Stimulated activated naive B cell treated with anti-CD40 and anti-IgM and Interleukin-4, amounts not matched to agents 10 μg/mL and 1 μg/mL and 100 μg/mL, for 72 hours (primary cell): ENCODE measurements at places on chromosomes 7 and 10.

GRCh38 chr7:108265007-108265406 lies 134.8 kb upstream of the LAMB4 start:
- H3K27me3 ChIP-seq, result peaks cover 17% of the 10 kb centered on the region
- H3K27ac ChIP-seq, result no peak overlapping the region

- peaks cover under 1% of the 10 kb centered on the region for H3K36me3 ChIP-seq
- no peak overlapping the region for H3K27ac ChIP-seq
- H3K4me3 ChIP-seq, result no peak overlapping the region
- H3K27me3 ChIP-seq, result no peaks in the 10 kb centered on the region
- no peak for DNase-seq
These were observed 95.0 kb downstream of the CDCA7L start for GRCh38 chr7:21850531-21851285.

GRCh38 chr10:31490858-31491504 lies 172.0 kb downstream of the ZEB1 start:
- DNase-seq, result no peak
- no peak overlapping the region for H3K27ac ChIP-seq
- H3K4me3 ChIP-seq, result no peak overlapping the region
- H3K27me3 ChIP-seq, result no peaks in the 10 kb centered on the region
- H3K4me1 ChIP-seq, result peaks cover 3% of the 10 kb centered on the region

- no peak for DNase-seq
- peaks cover 75% of the 10 kb centered on the region for H3K27me3 ChIP-seq
- H3K27ac ChIP-seq, result no peak overlapping the region
These were observed 91.0 kb upstream of the NFE2L3 start for GRCh38 chr7:26060733-26061677.

DNA sequence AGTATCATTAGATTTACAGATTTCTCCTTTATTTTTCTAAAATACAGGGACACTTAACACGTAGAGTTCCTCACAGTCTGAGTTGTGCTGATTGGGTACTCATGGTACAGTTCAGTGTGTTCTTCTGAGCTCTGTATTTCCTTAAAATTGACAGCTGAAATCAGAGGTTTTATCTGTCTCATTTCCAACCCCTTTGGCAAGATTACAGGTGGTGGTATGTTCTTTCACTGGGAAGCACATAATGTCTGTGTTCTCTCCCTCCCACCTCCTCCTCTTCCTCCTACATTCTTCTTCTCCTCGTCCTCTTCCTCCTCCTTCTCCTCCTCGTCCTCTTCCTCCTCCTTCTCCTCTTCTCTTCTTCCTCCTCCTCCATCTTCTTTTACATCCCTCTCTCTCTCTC lies 99.5 kb upstream of the EEPD1 start:
- H3K27me3 ChIP-seq, result peaks cover 5% of the 10 kb centered on the region
- no peak overlapping the region for H3K4me3 ChIP-seq
- H3K36me3 ChIP-seq, result no peaks in the 10 kb centered on the region
- no peak for DNase-seq
- no peak overlapping the region for H3K27ac ChIP-seq

GRCh38 chr7:140263277-140263676 lies 86.5 kb upstream of the KDM7A start:
- peaks cover 17% of the 10 kb centered on the region for H3K27me3 ChIP-seq
- no peak overlapping the region for H3K27ac ChIP-seq
- peaks cover 15% of the 10 kb centered on the region for H3K4me1 ChIP-seq

DNA sequence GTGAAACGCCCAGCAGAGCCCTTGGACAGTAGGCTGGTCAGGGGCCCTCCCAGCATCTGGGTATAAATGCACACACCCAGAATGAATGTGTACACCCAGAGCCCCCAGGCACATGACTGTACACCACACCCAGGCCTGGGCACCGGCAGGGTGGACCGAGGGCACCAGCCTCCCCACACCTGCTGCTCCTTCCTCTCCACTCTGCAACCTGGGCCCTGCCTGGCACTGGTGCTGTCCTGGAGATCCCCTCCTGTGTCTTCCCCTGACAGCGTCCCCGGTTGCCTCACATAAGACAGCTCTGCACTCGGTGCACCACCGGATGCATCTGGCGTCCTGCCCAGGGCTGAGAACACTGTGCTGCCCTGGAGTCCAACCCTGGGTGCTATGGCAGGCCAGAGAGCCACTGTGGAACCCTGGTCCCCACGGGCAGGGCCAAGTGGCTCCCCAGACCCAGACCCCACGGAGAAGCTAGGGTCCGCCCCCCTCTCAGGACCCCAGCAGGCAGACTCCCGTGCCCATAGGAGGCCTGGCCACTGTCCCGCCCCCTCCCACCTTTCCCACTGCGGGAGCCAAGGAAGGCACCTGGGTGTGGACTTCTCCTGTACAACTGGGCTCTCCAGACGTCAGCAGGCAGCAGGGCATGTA lies 6.6 kb downstream of the RASGEF1A start:
- H3K27ac ChIP-seq, result no peak overlapping the region
- peaks cover 16% of the 10 kb centered on the region for H3K4me1 ChIP-seq
- H3K36me3 ChIP-seq, result no peaks in the 10 kb centered on the region
- H3K27me3 ChIP-seq, result peaks cover 59% of the 10 kb centered on the region
- H3K4me3 ChIP-seq, result no peak overlapping the region

- H3K4me1 ChIP-seq, result peaks cover 77% of the 10 kb centered on the region
- H3K27me3 ChIP-seq, result no peaks in the 10 kb centered on the region
- no peak overlapping the region for H3K27ac ChIP-seq
- DNase-seq, result no peak
- no peak overlapping the region for H3K4me3 ChIP-seq
- H3K36me3 ChIP-seq, result no peaks in the 10 kb centered on the region
These were observed 48.2 kb upstream of the SMNDC1 start for GRCh38 chr10:110352930-110353243.

- no peak overlapping the region for H3K27ac ChIP-seq
- H3K27me3 ChIP-seq, result peaks cover 16% of the 10 kb centered on the region
- H3K4me1 ChIP-seq, result peaks cover 42% of the 10 kb centered on the region
- H3K36me3 ChIP-seq, result no peaks in the 10 kb centered on the region
These were observed 32.7 kb upstream of the PRSS1 start for GRCh38 chr7:142716596-142716995.

GRCh38 chr7:38753347-38753746 lies 122.2 kb upstream of the AMPH start:
- H3K27ac ChIP-seq, result no peak overlapping the region
- H3K36me3 ChIP-seq, result peaks cover 32% of the 10 kb centered on the region
- H3K4me1 ChIP-seq, result no peaks in the 10 kb centered on the region
- DNase-seq, result no peak
- no peak overlapping the region for H3K4me3 ChIP-seq

DNA sequence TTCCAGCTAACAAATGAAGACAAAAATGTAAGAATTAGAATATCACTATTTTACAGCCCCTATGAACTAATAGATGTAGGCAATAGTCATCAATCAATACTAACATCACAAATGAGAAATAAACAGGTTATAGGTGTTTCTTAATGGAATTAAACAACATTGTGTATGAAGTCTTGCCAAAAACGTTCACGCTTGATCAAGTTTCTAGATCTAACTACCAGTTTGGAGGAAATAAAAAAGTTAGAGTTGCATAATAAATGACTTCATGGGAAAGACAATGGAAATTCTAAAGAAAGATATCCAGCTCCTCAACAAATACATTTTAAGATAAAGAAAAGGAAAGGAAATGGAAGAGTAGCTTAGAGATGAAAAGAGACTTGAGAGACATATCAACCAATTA lies 19.7 kb downstream of the TAC1 start:
- no peak for DNase-seq
- no peaks in the 10 kb centered on the region for H3K36me3 ChIP-seq
- H3K27ac ChIP-seq, result no peak overlapping the region
- H3K4me3 ChIP-seq, result no peak overlapping the region
- H3K27me3 ChIP-seq, result peaks cover 6% of the 10 kb centered on the region
- H3K4me1 ChIP-seq, result no peaks in the 10 kb centered on the region

- DNase-seq, result no peak
- H3K27ac ChIP-seq, result peak overlapping the region; percentile 73
- H3K27me3 ChIP-seq, result no peaks in the 10 kb centered on the region
- peaks cover 16% of the 10 kb centered on the region for H3K4me1 ChIP-seq
These were observed 57.7 kb downstream of the LRRC18 start for GRCh38 chr10:48881937-48882336.

DNA sequence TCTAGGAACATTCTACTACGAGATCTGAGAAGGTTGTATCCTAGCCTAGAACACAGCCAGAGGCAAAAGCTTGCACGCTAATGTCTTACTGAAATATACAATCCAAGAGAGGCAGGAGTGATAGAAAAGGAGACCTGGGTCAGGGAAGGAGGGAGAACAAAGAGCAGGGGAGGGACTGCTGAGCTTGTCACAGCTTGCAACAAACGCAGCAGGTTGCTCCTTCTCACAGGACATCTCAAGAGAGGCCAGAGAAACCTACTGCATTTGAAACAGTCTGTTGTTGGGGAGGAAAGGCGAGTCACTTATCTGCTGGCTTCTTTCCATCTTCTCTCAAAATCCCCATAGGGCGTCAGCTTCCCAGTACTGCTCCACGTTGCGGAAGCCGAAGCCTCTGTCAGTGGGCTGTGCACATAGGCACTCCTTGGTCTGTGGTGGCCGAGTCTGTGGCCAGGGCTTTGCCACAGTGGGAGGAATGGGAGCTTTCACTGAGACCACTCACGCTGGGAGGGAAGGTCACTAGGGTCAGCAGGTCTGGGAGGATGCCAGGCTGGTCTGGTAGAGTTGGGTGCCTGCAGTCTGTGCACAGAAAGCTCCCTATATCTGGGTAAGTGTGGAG lies 25.8 kb upstream of the GPNMB start:
- H3K36me3 ChIP-seq, result no peaks in the 10 kb centered on the region
- DNase-seq, result no peak
- no peak overlapping the region for H3K27ac ChIP-seq
- H3K27me3 ChIP-seq, result peaks cover 9% of the 10 kb centered on the region

DNA sequence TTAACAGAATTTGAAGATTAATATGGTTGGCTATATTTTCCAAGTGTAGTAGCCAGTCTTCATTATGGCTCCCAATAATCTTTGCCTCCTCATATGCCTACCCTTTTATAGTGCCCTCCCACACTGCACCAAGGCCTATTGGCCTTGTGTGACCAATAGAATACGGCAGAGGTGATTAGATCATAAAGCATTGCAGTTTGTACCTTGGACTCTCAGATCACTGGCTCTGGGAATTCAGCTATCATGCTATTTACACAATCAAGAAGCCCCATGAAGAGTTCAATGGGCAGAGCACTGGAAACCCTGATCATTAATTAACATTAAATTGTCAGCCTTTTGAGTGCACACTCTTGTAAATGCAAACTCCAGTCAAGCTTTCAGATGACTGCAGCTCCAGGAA lies 154.5 kb upstream of the MAGI2 start:
- H3K27me3 ChIP-seq, result no peaks in the 10 kb centered on the region
- no peak overlapping the region for H3K4me3 ChIP-seq
- H3K36me3 ChIP-seq, result no peaks in the 10 kb centered on the region
- H3K27ac ChIP-seq, result no peak overlapping the region

GRCh38 chr10:89808842-89809241 lies 107.5 kb downstream of the KIF20B start:
- no peak for DNase-seq
- H3K27me3 ChIP-seq, result no peaks in the 10 kb centered on the region
- H3K36me3 ChIP-seq, result no peaks in the 10 kb centered on the region

DNA sequence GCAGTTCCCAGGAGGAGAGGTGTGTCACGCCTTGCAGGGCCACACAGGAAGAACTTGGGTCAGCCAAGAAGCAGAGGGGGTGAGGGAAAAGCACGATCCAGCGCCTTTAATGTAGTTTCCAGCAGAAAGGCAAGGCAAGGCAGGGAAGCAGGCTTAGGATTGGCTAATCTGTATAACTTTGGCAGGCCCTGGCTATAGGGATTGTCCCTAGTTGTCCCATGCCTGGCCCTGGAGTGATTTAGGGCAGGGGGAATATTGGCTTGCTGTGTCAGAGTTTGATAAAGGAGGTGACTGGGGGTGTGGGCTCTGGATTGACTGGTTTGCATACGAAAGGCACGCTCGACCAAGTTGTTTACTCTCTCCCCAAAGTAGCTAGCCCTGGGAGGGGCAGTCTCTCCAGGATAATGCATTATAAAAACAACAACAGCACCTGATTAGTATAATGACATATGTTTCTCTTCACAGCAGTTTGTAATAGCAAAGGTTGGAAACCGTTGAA lies 44.5 kb downstream of the RBM28 start:
- peaks cover 2% of the 10 kb centered on the region for H3K4me1 ChIP-seq
- H3K27me3 ChIP-seq, result no peaks in the 10 kb centered on the region
- DNase-seq, result no peak
- no peak overlapping the region for H3K27ac ChIP-seq

GRCh38 chr7:21370283-21370982 lies 57.5 kb upstream of the SP4 start:
- no peak overlapping the region for H3K27ac ChIP-seq
- no peak for DNase-seq
- H3K4me1 ChIP-seq, result peaks cover 2% of the 10 kb centered on the region
- H3K4me3 ChIP-seq, result no peak overlapping the region
- no peaks in the 10 kb centered on the region for H3K27me3 ChIP-seq

- peak overlapping the region; percentile 88 for H3K27ac ChIP-seq
- no peaks in the 10 kb centered on the region for H3K27me3 ChIP-seq
- H3K36me3 ChIP-seq, result peaks cover 8% of the 10 kb centered on the region
- H3K4me1 ChIP-seq, result peaks cover 15% of the 10 kb centered on the region
These were observed 34.1 kb downstream of the GET4 start for GRCh38 chr7:910441-910861.

DNA sequence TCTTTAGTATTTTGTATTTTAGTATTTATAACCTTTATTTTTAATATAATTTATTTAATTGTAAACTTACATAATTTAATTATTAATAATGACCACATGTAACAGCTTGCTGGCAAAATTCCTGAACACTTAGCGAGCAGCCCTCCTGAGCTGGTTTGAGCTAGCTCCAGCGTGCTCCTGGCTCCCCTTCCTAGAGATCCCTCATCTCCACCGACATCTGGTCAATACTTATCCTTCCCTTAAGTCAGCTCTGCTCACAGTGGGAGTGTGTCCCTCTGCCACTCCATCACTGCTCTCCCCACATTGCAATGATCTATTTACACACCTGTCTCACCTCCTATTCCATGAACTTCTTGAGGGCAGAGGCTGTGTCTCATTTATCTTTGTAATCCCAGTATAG lies 20.6 kb upstream of the TBXAS1 start:
- H3K4me3 ChIP-seq, result no peak overlapping the region
- peaks cover 13% of the 10 kb centered on the region for H3K36me3 ChIP-seq
- H3K27ac ChIP-seq, result no peak overlapping the region

DNA sequence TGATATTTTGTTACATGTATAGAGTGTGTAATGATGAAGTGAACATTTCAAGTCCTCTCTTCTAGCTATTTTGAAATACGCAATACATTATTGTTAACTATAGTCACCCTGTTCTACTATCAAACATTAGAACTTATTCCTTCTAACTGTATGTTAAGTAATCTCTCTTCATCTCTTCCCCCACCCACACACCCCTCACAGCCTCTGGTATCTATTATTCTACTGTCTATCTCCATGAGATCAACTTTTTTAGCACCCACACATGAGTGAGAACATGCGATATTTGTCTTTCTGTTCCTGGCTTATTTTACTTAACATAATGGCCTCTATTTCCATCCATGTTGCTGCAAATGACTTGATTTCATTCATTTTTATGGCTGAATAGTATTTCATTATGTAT lies 57.7 kb upstream of the EGR2 start:
- no peak overlapping the region for H3K4me3 ChIP-seq
- peaks cover 18% of the 10 kb centered on the region for H3K27me3 ChIP-seq
- peaks cover 6% of the 10 kb centered on the region for H3K4me1 ChIP-seq
- peaks cover 3% of the 10 kb centered on the region for H3K36me3 ChIP-seq

- peak; percentile 8 for DNase-seq
- peaks cover 10% of the 10 kb centered on the region for H3K27me3 ChIP-seq
- H3K4me1 ChIP-seq, result no peaks in the 10 kb centered on the region
These were observed 22.2 kb upstream of the EXOC4 start for GRCh38 chr7:133230591-133231194.

GRCh38 chr7:88449410-88449809 lies 142.7 kb upstream of the STEAP4 start:
- no peaks in the 10 kb centered on the region for H3K4me1 ChIP-seq
- no peak overlapping the region for H3K27ac ChIP-seq
- H3K36me3 ChIP-seq, result no peaks in the 10 kb centered on the region
